Vagina (tissue), 2 donors: ENCODE measurements at places on chromosomes 16 and 17. TPM values are rescaled to one million over a fixed set of nuclear protein-coding genes. Genes with fewer than 3 reads are reported as not detected.
A peak's percentile ranks its signal among the peaks of the same experiment; 100 is the strongest.

GRCh38 chr16:58449768-58450167 lies 50.2 kb upstream of the NDRG4 start:
- no peaks in the 10 kb centered on the region for H3K36me3 ChIP-seq
- no peaks in the 10 kb centered on the region for H3K27me3 ChIP-seq
- peak overlapping the region; percentile 27 for H3K27ac ChIP-seq
- H3K4me1 ChIP-seq, result peaks cover 28% of the 10 kb centered on the region
- DNase-seq, result no peak
- H3K4me3 ChIP-seq, result no peak overlapping the region

DNA sequence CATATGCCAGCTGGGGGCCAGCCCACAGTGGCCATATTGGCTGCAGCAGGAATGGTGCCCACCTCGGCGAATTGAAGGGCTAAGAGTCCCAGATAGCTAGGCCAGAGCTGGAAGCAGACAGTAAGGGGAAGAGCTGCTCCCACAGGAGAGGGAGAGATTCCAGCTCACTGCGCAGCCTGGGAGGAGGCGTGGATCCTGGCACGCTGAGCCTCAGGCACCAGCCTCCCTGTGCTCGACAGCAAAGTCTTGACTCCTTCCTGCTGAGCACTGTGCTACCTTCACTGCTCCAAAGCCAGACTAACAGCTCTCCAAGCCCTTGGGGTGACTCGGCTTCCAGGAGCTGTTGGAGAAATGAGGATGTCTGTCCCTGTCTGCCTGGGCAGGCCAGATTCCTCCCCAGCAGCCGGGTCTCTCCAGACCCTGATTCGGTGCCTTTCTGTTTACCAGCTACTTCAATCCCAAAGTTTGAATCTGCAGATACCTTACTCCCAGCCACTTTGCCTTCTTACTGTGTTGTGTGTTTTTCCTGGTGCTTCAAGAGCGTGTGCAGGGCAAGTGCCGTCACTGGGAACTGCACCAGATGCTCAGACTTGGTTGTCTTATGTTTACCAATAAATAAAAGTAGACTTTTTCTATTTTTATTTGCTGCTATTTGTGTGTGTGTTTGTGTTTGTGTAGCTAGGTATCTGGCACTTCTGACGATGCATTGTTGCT lies 9.1 kb downstream of the CBX2 start:
- peaks cover 21% of the 10 kb centered on the region for H3K27me3 ChIP-seq
- no peaks in the 10 kb centered on the region for H3K36me3 ChIP-seq
- H3K27ac ChIP-seq, result no peak overlapping the region
- peaks cover 26% of the 10 kb centered on the region for H3K4me1 ChIP-seq
- H3K4me3 ChIP-seq, result no peak overlapping the region

- H3K27ac ChIP-seq, result no peak overlapping the region
- no peaks in the 10 kb centered on the region for H3K4me1 ChIP-seq
- no peak for DNase-seq
- no peak overlapping the region for H3K4me3 ChIP-seq
- no peaks in the 10 kb centered on the region for H3K27me3 ChIP-seq
Observed at GRCh38 chr16:87528690-87529579, 36.1 kb upstream of the ZCCHC14 start.

DNA sequence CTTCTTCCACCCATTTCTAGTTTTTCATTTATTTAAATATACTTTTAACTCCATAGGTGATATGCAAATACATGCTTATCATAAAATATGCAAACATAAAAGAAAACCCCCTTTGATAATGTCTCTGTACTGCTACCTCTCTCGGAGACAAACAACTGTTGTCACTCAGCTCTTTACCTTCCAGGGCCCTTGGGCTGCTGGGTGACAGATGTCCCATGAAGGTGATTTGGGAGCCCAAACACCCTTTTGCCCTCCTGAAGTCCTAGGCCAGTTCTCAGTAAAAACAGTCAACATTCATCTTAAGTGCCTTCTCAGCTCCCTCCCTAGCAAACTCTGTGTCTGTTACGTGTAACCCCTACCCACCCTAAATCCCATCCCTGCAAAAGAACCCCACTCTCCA lies 37.5 kb downstream of the CHD9 start:
- H3K27ac ChIP-seq, result peak overlapping the region; percentile 22
- no peak for DNase-seq
- H3K4me1 ChIP-seq, result peaks cover 83% of the 10 kb centered on the region

- H3K4me3 ChIP-seq, result no peak overlapping the region
- no peak overlapping the region for H3K27ac ChIP-seq
- DNase-seq, result no peak
Observed at GRCh38 chr16:87702325-87702811, 63.4 kb downstream of the KLHDC4 start.

GRCh38 chr16:54165912-54166865 lies 120.4 kb downstream of the IRX3 start:
- H3K4me3 ChIP-seq, result no peak overlapping the region
- H3K27ac ChIP-seq, result no peak overlapping the region

DNA sequence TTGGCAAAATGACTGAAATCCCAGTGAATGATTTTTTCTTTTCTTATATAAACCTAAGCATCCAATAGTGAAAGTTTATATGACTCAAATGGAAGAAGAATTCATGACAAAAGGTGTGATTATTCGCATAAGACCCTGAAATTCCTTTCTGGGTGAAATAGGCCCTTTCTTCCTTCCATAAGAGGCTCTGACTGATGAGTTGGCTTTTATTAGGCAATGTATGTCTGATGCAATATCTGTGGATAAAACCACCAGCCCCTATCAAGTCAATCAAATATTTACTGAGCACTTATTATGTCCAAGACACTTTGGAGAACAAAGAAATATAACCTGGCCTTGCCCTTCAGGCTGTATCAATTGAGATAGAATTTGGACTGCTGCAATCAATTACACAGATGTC lies 316.6 kb downstream of the CDH13 start:
- no peaks in the 10 kb centered on the region for H3K36me3 ChIP-seq
- H3K27me3 ChIP-seq, result no peaks in the 10 kb centered on the region
- H3K27ac ChIP-seq, result no peak overlapping the region
- H3K4me1 ChIP-seq, result no peaks in the 10 kb centered on the region
- DNase-seq, result no peak

- H3K4me3 ChIP-seq, result no peak overlapping the region
- DNase-seq, result no peak
- H3K36me3 ChIP-seq, result no peaks in the 10 kb centered on the region
- H3K27me3 ChIP-seq, result no peaks in the 10 kb centered on the region
- peaks cover 23% of the 10 kb centered on the region for H3K4me1 ChIP-seq
Observed at GRCh38 chr16:2505695-2506094, 8.1 kb upstream of the ATP6V0C start.

DNA sequence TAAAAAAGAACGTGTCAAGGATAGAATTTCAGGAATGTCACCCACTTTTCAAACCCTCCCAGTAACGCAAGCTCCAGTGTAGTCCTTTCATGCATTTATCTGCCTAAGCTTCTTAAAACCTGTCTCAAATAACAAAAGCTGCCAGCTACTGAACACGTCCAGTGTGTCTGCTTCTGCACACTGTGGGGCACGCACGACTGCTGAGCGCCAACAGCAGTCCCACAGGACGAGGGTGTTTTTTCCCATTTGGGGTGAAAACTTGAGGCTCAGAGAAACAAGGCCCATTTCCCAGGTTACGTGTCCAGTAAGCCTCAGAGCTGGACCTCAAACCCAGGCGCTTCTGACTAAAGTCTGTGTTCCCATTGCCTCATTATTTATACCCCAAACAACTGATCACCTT lies 17.2 kb downstream of the NTAN1 start:
- H3K27me3 ChIP-seq, result no peaks in the 10 kb centered on the region
- H3K4me1 ChIP-seq, result peaks cover 15% of the 10 kb centered on the region
- no peak for DNase-seq
- H3K4me3 ChIP-seq, result no peak overlapping the region

- H3K4me3 ChIP-seq, result no peak overlapping the region
- peaks cover 6% of the 10 kb centered on the region for H3K4me1 ChIP-seq
- DNase-seq, result no peak
- no peaks in the 10 kb centered on the region for H3K36me3 ChIP-seq
- H3K27ac ChIP-seq, result no peak overlapping the region
Observed at GRCh38 chr17:41212524-41213169, 13.8 kb upstream of the KRTAP9-2 start.

DNA sequence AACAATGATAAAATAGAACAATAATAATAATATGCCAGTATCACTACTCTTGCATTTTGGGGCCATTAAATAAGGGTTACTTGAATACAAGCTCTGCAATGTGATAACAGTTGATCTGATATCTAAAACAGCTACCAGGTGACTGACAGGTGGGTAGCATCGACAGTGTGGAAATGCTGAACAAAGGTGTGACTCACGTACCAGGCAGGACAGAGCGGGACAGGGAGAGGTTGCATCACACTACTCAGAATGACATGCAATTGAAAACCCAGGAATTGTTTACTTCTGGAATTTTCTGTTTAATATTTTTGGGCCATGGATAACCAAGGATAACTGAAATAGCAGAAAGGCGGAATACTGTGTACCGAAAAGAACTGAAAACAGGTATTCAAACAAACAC lies 15.8 kb upstream of the ZNF19 start:
- DNase-seq, result no peak
- no peaks in the 10 kb centered on the region for H3K4me1 ChIP-seq
- no peak overlapping the region for H3K4me3 ChIP-seq

Gene ITGA2B
- 2.0 TPM for total RNA-seq

Gene KRT25
- not detected for total RNA-seq

Gene GRIN2A
- total RNA-seq, result 1.5 TPM

Gene MT1G
- not detected for total RNA-seq

Gene SARM1
- total RNA-seq, result 10.1 TPM

Gene PTX4
- total RNA-seq, result not detected

Gene ACSM5
- total RNA-seq, result 2.9 TPM

Gene ZG16
- not detected for total RNA-seq

Gene FNDC8
- total RNA-seq, result not detected
